Putamen (tissue), 1 donor: ENCODE measurements at places on chromosomes 3 and 15.

DNA sequence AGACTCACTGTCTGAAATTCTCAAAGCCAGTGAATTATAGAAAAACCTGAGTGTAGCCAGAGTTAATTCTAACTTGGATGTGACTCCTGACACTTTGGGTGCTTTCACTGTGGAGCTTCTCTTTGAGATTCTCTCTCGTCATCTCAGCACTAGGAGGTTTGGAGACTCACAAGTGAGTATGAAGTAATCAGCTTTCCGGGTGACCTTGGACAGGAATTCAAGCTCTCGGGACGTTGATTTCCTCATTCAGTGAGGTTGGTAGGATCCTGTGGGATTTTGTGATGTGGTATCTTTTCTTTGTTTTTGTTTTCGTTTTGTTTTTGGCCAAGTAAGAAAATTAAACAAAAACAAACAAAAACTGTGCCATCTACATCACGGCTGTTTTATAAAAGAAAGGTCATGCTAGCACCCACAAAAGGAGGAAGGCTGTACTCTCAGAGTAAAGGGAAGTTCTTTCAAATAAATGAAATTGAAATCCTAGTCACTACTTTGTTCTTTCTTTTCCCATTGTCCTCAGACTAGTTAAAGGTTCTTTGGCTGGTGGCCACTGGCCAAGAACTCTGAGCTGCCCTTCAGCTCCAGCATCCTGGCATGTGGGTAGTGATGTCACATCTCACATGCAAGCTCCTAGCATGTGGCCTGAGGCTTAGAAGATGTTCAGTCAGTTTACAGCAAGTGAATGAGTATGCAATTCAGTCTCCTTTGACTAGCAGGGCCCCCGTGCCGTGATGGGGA, 263.3 kb upstream of the TPM1 start:
- DNase-seq = no peak

GRCh38 chr3:112561484-112561733, 353 bp downstream of the ATG3 start:
- DNase-seq = no peak

DNA sequence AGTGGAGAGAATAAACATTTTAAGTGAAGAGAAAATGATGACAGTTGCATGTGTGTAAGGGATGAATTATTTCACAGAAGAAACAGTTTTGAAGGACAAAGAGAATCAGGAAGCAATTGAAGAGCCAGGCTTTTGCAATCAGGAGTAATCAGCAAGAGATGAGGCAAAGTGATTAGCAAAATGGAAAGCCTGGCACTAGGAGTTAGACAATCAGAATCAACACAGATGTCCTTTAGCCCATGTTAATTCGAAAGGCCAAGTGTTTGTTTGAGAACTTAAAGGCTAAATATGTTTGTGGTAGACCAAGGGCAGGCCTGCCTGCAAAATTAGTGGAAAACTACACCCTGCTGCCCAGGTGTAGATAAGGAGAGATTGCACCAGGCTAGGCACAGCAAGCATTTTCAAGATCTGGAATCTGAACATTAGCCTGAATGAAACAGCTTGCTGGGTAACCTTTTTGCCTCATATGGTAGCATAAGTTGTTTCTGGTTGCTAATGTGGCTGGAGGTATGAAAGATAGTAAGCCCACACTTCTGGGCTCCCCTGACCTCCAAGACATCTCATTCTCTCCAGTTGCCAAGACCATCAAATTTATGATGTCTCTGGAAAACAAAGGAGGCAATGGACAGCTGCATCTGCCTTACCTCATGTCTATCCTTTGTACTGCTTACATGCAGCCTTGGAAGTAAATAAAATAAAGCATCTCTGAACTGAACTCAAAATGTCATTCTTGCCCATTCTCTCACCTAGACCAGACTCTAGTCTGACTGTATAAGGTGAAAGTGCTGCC, 22.0 kb upstream of the LEKR1 start:
- DNase-seq = no peak

DNA sequence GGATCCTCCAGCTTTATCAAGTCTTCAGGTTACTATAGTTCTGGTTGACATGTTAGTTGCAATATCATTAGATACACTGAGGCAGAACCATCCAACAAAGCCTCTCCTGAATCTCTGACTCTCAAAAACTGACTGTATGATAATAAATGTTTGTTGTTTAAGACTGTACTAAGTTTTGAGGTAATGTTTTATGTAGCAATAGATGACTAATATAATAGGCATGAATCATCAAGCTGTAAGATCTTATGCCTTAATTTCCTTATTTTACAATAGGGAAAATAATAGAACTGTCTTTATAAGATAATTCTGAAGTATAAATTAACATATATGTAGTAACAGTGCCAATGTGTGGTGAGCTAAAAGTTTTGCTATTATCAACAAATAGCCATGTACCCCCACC, 88.9 kb upstream of the TBC1D5 start:
- no peak for DNase-seq

GRCh38 chr3:149291178-149291577, 42.3 kb downstream of the TM4SF18 start:
- DNase-seq = no peak

- no peak for DNase-seq
Measured at GRCh38 chr3:114476511-114476910, 182.7 kb downstream of the TIGIT start.

DNA sequence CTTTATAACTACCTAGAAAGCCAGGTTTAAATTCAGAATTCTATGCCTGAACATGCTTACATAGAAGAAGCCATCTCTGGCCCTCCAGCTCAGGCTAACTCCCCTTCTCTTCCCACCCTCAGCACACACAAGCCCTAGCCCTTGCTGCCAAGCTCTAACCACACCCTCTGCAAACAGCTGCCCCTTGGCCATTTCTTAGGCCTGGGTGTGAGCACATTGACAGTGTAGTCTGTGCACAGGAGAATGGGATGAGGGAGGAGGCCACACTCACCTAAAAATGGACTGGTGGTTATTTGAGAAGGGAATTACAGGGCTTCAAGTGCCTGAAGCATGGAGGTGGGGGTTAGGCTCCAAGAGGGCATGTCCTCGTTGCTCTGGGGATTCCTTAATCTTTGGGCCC, 42.3 kb upstream of the SLC25A36 start:
- DNase-seq = no peak

- peak; percentile 87 for DNase-seq
Measured at GRCh38 chr15:28989239-28989830, 103.6 kb downstream of the APBA2 start.

DNA sequence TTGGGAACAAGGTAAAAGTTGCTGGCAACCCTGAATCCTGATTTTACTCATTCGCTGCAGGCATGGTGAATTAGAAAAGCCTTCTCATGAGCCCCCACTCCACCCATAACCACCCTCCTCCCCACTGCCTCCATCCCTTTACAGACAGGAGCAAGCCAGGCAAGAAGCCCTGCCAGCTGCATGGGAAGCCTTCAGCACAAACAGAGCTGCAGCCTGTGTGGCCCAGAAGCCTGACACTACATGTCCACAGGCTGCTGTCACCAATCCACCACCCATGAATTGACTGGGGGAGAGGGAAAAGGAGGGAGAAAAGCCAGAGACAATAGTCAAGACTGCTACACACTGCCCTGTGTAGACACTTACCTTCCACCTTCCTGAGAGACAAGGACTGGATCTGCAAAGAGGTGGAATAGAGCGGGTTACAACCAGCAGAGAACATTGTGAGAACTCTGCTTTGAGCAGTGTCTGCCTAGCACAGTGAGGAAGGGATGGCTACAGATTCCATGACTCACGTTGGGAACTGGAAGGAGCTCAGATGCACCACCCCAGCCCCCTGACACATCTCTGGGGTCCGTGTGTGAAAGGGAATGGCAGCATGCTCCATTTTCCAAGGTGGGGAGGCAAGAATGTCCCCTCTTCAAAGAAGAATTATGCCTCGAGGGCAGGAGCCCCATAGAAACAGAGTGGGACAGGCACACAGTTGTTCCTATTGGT, 33.9 kb downstream of the DZIP1L start:
- DNase-seq = no peak

DNA sequence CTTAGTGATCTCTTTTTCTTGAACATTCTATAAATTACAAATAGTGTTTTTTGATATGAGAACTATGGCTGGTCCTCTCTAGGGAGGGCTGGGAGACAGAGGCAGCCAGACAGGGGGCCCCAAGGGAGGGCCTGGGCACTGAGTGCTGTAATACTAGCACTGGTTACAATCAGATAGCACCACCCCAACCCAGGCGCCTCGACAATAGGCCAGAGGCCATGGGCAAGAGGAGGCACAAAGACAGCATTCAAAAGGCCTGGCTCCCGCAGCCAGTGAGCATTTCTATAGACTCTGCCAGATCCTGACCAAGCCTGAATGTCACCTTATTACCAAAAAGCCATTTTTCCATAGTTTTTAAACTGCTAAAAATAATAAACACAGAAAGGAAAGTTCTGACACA, 158.5 kb downstream of the THRB start:
- peak; percentile 66 for DNase-seq

DNA sequence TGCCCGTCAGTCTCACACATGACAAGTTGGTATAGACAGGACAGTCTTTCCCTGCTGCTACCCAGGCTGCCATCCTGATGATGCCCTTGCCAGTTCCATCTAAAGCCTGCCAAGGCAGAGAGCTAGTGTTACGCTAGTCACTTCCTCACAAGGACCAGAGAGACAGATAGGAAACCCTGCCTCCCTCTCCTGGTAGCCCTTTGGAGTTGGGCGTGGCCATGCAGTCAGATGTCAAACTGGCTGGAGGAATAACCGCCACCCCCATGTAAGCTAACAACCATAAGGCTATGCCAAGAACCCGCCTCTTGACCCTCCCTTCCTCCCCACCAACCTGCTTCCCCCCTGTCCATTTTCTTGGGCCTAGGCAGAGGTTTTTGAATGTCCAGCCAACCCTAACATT, 2.8 kb downstream of the TMEM115 start:
- DNase-seq = no peak

- no peak for DNase-seq
Measured at GRCh38 chr3:128394033-128394432, 72.7 kb downstream of the DNAJB8 start.

DNA sequence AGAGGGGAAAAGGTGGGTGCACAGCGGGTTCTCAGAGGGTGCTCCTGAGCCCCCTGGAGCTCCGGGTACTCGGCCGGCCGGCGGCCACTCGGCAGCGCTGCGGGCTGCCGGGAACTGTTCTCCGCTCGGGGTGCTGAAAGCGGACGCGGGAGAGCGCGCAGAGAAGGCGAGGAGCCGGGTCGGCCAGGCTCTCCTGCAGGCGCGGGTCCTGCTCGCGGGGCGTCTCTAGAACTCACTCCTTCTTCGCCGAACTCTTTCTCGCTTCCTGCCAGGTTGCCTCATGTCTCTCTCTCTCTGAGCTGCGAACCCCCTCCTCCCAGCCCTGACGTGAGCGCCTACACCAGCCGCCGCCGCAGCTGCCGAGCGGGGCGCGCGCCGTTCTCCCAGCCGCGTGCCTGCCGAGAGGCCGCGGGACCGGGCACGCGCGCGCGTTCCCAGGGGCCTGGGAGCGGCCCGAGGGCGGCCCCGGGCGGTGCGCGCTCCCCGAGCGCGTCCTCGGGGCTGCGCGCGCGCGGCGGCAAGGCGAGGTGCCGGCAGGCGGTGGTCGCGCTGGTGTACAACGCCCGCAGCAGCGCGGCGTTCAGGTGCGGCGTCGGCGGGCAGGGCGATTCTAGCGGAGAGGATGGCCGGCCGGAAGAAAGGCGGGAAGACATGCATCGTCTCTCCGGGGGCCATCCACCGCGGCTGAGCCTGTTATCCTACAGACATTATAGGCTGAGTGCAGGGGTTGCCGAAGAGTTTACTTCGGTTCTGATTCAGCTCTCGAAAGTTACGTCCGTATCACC, at the start of gene PEX5L:
TSS of gene PEX5L (minus strand) at position 267 of the 785 bp plus-strand sequence. CDS start 338 bp downstream, outside the sequence.
- peak; percentile 83 for DNase-seq

- no peak for DNase-seq
Measured at GRCh38 chr3:17094551-17094950, 209.8 kb downstream of the PLCL2 start.

DNA sequence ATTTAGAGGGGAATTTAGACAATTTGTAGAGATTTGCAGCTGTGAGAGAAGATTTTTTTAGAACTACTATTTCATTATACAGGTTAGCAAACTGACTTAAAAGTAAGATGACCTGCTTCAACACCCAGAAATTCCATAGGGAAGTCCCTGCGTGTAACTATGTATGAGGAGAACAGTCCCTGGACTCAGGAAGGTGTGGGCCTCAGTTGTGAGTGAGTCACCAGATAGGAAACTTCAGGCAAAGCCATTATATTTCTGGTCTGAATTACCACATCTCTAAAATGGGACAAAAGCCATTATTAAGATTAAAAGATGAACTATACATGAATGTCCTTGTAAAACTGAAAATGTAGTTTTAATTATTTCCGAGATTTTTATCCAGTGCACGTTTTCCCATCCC, 488.3 kb upstream of the GOLIM4 start:
- no peak for DNase-seq

DNA sequence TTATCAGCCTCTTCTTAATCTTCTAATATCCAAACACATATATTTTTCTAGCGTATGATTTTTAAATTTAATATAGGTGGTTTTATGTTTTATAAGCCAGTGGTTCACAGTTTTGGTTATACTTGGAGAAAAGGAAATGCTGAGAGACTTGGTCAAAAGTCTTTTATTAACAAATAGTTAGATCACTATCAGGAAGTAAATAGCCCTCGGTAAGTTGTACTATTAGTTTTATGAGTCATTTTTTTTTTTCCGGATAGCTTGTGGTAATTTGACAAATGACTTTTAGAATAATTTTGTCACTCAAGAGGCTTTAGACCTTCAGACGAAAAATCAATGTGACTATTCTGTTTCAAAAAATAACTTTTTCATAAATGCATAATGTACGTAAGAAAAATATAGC, 232.2 kb upstream of the ROBO1 start:
- DNase-seq = no peak

DNA sequence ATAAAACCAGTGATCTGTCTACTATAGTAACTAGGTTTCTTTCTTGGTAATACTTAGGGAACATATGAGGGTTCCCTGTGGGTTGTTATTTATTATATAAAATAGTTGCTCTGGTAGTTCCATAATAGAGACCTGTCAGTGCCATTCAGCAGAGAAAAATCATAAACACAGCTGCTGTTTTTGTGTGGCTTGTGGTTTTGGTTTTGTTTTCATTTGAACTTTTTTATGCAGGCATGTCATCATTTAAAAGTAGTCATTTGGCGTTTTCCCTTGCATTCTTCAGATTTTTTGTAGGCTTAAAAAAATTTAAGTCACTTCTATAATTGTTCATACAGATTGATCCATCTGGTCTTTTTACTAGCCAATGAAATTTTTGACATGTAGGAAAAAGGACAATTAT, 47.9 kb downstream of the PIK3CA start:
- no peak for DNase-seq

DNA sequence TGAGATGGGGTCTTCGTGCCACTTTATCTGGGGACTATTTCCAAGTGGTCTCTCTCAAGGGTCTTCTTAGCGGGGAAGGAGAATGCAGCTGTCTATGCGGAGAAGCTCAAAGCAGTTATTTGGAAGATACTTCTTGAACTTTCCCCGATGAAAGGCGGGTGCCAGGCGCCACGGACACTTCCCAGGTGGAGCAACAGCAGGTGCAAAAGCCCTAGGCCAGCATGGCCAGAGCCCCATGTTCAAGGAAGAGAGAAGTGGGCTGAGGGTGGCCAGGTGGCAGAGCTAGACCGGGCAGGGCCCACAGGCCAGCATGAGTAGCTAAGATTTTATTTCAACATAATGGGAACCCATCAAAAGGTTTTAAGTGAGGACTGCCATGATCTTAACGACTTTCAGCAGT, 232.8 kb downstream of the PDZRN3 start:
- DNase-seq = no peak
